ENCODE measurements at places on chromosomes 5 and 9.

DNA sequence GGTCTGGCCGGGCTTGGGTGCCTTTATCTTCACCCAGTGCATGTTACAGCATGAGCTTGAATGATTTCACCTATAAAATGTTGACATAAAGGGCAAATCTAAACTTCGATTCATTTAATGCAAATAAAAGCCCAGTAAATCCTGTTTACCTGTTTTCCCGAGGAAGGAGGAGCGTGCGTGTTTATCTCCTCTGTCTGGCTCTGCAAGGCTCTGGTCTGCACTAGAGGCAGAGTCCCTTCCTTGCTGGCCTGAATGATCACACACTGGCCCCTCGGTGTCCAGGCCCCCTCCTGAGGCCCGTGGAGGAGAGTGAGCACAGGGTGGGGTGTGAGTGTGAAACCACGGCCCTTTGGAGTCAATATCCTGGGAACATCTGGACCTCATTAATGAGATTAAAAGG lies 125.1 kb upstream of the LHFPL2 start:
- no peak for DNase-seq

- no peak for DNase-seq
These were observed 28.0 kb downstream of the FBXW5 start for GRCh38 chr9:136916330-136917184.

- no peak for DNase-seq
These were observed 116.9 kb upstream of the S1PR3 start for GRCh38 chr9:88874391-88874790.

DNA sequence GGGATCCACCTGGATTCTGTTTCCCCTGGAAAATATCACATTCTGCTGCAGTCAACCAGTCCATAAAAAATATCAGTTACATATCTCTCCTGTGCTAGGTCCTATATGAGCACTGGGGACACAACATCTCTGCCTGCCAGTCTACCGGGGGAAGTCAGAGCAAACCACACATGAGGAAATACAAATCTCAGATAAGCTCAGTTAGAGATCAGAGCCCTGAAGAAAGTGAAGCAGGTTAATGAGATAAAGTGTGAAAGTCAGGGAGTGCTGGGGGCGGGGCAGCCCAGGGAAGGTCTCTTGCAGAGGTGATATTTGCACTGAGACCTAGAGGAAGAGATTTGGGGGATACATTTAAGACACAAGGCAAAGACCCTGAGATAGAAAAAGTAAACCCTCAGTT lies 67.8 kb upstream of the SLC1A1 start:
- DNase-seq = no peak

DNA sequence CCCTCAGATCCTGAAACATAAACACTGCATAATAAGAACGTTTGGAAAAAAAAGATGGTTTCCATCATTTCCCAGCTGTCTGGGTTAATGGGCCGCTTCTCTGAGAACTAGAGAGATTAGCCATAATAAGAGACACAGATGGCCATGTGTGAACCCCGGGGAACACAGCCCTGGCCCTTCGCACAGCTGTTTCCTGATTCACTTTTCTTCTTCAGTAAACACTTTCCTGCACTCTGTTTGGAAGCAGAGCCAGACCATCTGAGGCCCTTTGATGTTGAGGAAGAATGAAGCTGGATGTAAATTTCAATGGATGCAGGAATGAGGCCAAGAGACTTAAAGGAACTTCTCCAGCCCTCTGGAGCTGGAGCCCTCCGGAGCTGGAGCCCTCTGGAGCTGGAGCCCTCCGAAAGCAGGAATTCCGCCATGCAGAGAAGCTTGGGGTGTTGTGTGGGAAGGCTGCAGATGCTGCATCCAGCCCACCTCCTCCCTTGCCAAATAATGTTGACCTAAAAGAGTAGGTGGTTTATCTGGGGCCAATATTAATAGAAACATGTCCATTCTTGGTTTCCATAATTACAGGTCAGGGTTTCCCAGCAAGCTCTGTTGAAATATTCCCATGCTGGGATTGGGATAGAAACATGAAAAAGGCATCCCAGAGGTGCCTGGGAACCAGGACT lies 218.9 kb downstream of the NXNL2 start:
- no peak for DNase-seq

DNA sequence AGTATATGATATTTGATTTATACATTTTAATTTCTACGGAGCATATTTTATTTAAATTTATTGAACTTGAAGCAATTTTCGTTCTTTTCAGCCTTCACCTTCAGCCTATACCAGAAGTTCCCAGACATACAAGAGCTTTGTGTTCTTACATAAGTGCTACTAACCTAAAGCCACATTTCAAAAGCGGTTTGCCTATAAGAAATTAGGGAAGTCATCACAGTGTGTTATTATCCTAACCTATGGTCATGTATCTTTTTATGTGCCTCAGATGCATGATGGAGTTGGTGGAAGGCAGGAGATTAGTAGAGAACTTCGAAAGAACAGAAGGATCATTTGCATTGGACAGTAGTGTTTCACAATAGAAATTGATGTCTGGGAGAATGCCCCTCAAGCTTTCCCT lies 3.1 kb downstream of the KIF2A start:
- DNase-seq = no peak

Data from neuronal stem cell (in vitro differentiated cells).